ENCODE measurements at places on chromosomes 16 and 17. TPM values are rescaled to one million over a fixed set of nuclear protein-coding genes. Genes with fewer than 3 reads are reported as not detected.

Gene EPX
- not detected for total RNA-seq

Gene CD300LF
- total RNA-seq, result 0.43 TPM

Gene CEP295NL
- 32.3 TPM for total RNA-seq

Gene C16orf92
- 91.3 TPM for total RNA-seq

Gene SOCS7
- total RNA-seq, result 132 TPM

- H3K4me1 ChIP-seq, result peaks cover 6% of the 10 kb centered on the region
- peak; percentile 45 for DNase-seq
- no peaks in the 10 kb centered on the region for H3K27me3 ChIP-seq
These were observed 23.8 kb downstream of the COTL1 start for GRCh38 chr16:84593825-84594724.

- no peaks in the 10 kb centered on the region for H3K4me1 ChIP-seq
- no peaks in the 10 kb centered on the region for H3K27me3 ChIP-seq
- DNase-seq, result no peak
- no peak overlapping the region for H3K4me3 ChIP-seq
These were observed 25.3 kb downstream of the SF3B3 start for GRCh38 chr16:70548936-70549335.

- H3K27me3 ChIP-seq, result no peaks in the 10 kb centered on the region
- DNase-seq, result no peak
- no peaks in the 10 kb centered on the region for H3K4me1 ChIP-seq
- no peaks in the 10 kb centered on the region for H3K36me3 ChIP-seq
- H3K27ac ChIP-seq, result no peak overlapping the region
These were observed 68.8 kb downstream of the CEP112 start for GRCh38 chr17:66123163-66123562.

- DNase-seq, result no peak
- no peak overlapping the region for H3K27ac ChIP-seq
- no peak overlapping the region for H3K4me3 ChIP-seq
- H3K27me3 ChIP-seq, result no peaks in the 10 kb centered on the region
These were observed 56.7 kb downstream of the GRB7 start for GRCh38 chr17:39794249-39794970.

GRCh38 chr16:25868106-25868505 lies 176.3 kb downstream of the HS3ST4 start:
- DNase-seq, result no peak
- H3K4me3 ChIP-seq, result no peak overlapping the region
- H3K36me3 ChIP-seq, result no peaks in the 10 kb centered on the region
- no peak overlapping the region for H3K27ac ChIP-seq

DNA sequence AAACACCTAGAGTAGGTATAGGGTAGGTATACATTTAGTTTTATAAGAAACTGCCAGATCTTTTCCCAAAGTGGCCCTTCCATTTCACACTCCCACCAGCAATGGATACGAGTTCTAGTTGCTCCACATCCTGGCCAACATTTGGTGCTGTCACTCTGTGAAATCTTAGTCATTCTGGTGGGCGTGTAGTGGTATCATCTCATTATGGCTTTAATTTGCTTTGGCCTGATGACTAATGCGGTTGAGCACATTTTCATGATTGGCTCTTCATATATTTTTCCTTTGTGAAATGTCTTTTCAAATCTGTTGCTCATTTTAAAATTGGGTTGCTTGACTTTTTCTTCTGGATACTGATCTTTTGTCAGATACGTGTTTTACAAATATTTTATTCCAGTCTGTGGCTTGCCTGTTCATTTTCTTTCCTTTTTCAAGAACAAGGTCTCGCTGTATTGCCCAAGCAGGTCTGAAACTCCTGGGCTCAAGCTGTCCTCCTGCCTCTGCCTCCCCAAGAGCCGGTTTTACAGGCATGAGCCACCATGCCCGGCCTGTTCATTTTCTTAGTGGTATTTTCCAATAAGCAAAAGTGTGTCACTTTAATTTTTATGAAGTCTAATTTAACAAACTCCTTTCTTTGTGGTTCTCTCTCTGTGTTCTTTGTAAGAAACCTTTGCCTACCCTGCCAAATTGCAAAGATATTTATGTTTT lies 192.4 kb downstream of the SEC14L1 start:
- DNase-seq, result peak; percentile 11
- H3K4me3 ChIP-seq, result no peak overlapping the region
- H3K4me1 ChIP-seq, result peaks cover 7% of the 10 kb centered on the region
- no peak overlapping the region for H3K27ac ChIP-seq

- no peak overlapping the region for H3K27ac ChIP-seq
- no peaks in the 10 kb centered on the region for H3K27me3 ChIP-seq
- H3K36me3 ChIP-seq, result no peaks in the 10 kb centered on the region
- H3K4me3 ChIP-seq, result no peak overlapping the region
- no peaks in the 10 kb centered on the region for H3K4me1 ChIP-seq
These were observed 12.7 kb downstream of the KRT12 start for GRCh38 chr17:40854175-40854814.

DNA sequence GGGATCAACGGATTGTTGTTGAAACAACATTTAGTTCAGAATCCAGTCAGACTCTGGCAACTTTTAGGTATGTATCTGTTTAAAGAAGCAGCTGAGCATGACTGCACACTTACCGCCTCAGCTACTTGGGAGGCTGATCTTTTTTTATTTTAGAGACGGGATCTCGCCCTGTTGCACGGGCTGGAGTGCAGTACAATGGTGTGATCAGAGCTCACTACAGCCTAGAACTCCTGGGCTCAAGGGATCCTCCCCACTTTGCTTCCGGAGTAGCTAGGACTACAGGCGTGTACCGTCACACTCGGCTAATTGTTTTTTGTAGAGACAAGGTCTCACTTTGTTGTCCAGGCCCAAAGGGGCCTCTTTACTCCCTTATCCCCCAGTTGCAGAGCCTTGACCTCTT lies 2.3 kb downstream of the SPG7 start:
- H3K36me3 ChIP-seq, result no peaks in the 10 kb centered on the region
- no peak for DNase-seq
- H3K27me3 ChIP-seq, result no peaks in the 10 kb centered on the region
- H3K4me3 ChIP-seq, result no peak overlapping the region

GRCh38 chr17:1511756-1512321 lies 4.6 kb downstream of the INPP5K start:
- H3K27ac ChIP-seq, result peak overlapping the region; percentile 64
- no peaks in the 10 kb centered on the region for H3K27me3 ChIP-seq
- no peaks in the 10 kb centered on the region for H3K36me3 ChIP-seq
- H3K4me3 ChIP-seq, result no peak overlapping the region

DNA sequence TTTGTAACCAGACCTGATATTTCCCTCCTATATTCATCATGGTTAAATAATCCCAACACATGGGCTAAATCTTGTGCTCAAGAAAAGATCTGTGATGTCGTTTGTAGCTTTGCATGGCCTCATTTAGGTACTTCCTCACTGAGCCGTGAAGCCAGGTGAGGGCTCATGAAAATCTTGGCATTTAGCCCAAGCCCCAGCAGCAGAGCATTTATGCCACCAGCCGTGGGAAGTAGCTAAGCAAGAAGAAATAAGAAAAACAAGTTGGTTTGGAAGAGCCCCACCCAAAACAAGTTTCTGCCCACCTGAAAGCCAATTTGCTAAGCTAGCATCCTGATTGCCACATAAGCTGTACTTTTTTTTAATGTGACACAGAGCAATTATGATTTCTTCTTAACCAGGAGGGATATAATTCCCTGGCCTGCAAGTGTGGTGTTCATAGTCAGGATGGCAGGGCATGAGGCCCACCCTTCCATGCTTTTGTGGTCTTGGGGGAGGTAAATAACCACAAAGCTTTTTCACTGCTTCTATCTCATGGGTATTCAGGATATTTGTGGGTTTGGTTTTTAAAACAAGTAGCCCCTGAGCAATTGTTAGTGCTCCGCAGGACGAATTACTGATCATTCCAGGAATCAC lies 10.5 kb downstream of the TMIGD1 start:
- no peaks in the 10 kb centered on the region for H3K27me3 ChIP-seq
- H3K27ac ChIP-seq, result no peak overlapping the region
- H3K4me3 ChIP-seq, result no peak overlapping the region
- no peak for DNase-seq
- H3K36me3 ChIP-seq, result no peaks in the 10 kb centered on the region

- H3K4me1 ChIP-seq, result peaks cover 4% of the 10 kb centered on the region
- no peak overlapping the region for H3K4me3 ChIP-seq
- H3K36me3 ChIP-seq, result no peaks in the 10 kb centered on the region
- no peak overlapping the region for H3K27ac ChIP-seq
- no peaks in the 10 kb centered on the region for H3K27me3 ChIP-seq
These were observed 1.9 kb downstream of the MED11 start for GRCh38 chr17:4733073-4733531.

Measured in testis (tissue), 5 donors.